ENCODE measurements at places on chromosomes 3 and 15.

DNA sequence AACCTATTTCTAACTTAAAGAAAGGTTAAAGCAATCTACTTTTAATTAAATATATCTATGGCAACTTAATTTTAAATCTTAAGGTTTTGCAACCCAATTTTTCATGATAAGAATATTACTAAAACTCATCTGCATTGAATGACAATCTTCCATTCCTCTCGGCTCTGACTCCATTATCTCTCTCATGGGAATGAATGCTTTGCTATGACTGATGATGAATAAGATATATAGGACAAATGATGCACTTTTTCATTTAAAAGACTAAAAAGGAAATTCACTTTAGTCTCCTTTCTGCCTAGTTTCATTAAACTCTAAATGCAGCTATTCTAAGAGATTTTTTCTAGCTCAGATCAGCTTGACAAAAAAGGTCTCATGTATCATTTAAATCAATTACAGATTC lies 68.7 kb downstream of the GBE1 start:
- DNase-seq: no peak

- DNase-seq: no peak
Observed at GRCh38 chr3:122055215-122055614, at the start of gene CD86. TSS of gene CD86 (plus strand) at chr3:122055362. CDS start at chr3:122055490, 128 bp downstream.

GRCh38 chr3:171190668-171191067 lies 164.1 kb upstream of the SLC2A2 start:
- DNase-seq: no peak

GRCh38 chr15:22952796-22953579 lies 27.2 kb downstream of the CYFIP1 start:
- no peak for DNase-seq

DNA sequence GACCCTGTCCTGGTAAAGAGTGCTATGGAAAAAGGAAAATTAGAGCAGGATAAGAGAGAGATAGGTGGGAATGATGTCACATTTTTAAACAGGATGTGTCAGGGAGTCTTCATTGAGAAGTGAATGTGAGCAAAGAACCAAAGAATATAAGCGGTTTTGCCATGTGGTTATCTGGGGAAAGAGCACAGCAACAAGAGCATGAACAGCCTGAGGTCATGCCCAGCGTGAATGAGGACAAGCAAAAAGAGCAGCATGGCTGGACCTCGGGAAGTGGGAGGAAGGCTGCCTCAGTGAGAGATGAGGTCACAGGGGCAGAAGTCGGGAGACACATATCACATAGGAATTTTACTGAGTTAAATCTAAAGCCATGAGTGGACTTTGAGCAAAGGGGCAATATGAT lies 82.8 kb upstream of the HES1 start:
- DNase-seq: no peak

- DNase-seq: no peak
Observed at GRCh38 chr3:105700575-105700974, 168.2 kb downstream of the CBLB start.

GRCh38 chr15:63407612-63408011 lies 26.0 kb upstream of the CA12 start:
- peak; percentile 82 for DNase-seq

- no peak for DNase-seq
Observed at GRCh38 chr3:61980041-61980440, 393.3 kb downstream of the FEZF2 start.

GRCh38 chr3:162643245-162643644 lies 1146.6 kb downstream of the OTOL1 start:
- no peak for DNase-seq

DNA sequence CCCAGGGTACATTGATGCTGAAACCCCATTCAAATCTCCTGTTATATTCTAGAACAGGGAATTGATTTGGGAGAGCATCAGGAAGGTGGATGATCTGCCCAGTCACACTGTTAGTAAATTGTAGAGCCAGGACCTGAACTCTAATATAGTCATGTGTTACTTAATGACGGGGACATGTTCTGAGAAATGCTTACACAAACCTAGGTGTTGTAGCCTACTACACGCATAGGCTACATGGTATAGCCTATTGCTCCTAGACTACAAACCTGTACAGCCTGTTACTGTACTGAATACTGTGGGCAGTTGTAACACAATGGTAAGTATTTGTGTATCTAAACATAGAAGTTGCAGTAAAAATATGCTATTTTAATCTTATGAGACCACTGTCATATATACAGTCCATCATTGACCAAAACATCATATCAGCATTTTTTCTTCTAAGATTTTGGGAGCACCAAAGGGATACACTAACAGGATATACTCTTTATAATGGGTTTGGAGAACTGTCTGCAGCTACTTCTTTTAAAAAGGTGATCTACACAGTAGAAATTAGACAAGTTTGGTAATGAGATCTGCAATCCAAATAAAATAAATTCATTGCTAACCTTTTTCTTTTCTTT lies 5.8 kb downstream of the B2M start:
- no peak for DNase-seq

GRCh38 chr15:62588938-62589670 lies 424.0 kb upstream of the C2CD4B start:
- DNase-seq: no peak

GRCh38 chr3:106229495-106230278 lies 360.9 kb upstream of the CBLB start:
- no peak for DNase-seq

- DNase-seq: no peak
Observed at GRCh38 chr3:30945291-30945690, 50.8 kb upstream of the GADL1 start.

DNA sequence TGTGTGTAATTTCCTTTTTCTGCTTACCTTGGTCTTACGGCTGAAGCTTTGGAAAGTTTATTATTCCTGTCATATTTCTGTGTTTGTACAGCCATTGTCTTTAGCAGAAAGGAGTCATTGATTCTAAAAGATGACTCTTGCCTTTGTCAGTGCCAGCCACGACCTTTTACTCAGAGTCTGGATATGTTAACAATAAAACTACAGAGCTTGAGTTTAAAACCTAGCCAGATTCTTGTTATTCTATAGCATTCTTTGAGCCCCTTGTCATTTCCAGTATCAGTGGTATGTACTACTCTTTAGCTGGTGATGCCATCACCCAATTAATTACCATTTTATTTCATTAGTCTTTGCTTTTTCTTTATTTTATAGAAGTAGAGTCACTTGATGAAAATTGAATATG lies 142.4 kb downstream of the TCF12 start:
- DNase-seq: no peak

- DNase-seq: no peak
Observed at GRCh38 chr3:155512175-155512866, 218.8 kb upstream of the STRIT1 start.
